ENCODE measurements at places on chromosomes 7 and 10.

GRCh38 chr7:2376351-2377154 is 21.9 kb downstream of the EIF3B start:
- H3K36me3 ChIP-seq = no peaks in the 10 kb centered on the region
- H3K27me3 ChIP-seq = no peaks in the 10 kb centered on the region
- no peak for DNase-seq
- H3K4me3 ChIP-seq = no peak overlapping the region

GRCh38 chr7:152881893-152882292 is 122.3 kb downstream of the ACTR3B start:
- no peaks in the 10 kb centered on the region for H3K36me3 ChIP-seq
- no peaks in the 10 kb centered on the region for H3K4me1 ChIP-seq
- H3K4me3 ChIP-seq = no peak overlapping the region
- no peaks in the 10 kb centered on the region for H3K27me3 ChIP-seq

- no peak overlapping the region for H3K4me3 ChIP-seq
- no peaks in the 10 kb centered on the region for H3K36me3 ChIP-seq
- H3K27ac ChIP-seq = peak overlapping the region; percentile 84
- H3K27me3 ChIP-seq = no peaks in the 10 kb centered on the region
- H3K4me1 ChIP-seq = peaks cover 55% of the 10 kb centered on the region
- no peak for DNase-seq
Measured at GRCh38 chr10:124644236-124644635, 99.9 kb downstream of the FAM53B start.

DNA sequence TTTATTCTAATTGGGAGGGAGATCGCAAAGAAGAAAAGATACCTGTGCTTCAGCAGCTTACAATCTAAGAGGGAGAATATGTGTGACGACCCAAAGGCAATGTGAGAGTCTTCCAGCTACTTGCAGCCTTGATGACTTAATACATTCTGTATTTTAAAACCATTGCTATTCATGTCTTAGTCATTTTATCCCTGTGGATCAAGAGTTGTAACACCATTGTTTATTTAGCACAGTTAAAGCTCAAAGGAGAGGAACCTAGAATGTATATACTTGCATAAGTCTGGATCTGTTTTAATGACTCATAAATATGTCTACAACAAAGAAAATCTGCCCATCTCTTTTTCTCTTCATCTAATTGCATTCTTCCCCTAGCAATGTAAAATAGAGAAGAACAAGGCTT is 117.9 kb upstream of the DLX6 start:
- H3K4me3 ChIP-seq = no peak overlapping the region
- no peaks in the 10 kb centered on the region for H3K27me3 ChIP-seq
- H3K4me1 ChIP-seq = no peaks in the 10 kb centered on the region

Measured in uterus (tissue), 4 donors.